CD4-positive, alpha-beta T cell treated with Interleukin-1 beta for 1 hour (primary cell): ENCODE measurements at places on chromosomes 4 and X.

DNA sequence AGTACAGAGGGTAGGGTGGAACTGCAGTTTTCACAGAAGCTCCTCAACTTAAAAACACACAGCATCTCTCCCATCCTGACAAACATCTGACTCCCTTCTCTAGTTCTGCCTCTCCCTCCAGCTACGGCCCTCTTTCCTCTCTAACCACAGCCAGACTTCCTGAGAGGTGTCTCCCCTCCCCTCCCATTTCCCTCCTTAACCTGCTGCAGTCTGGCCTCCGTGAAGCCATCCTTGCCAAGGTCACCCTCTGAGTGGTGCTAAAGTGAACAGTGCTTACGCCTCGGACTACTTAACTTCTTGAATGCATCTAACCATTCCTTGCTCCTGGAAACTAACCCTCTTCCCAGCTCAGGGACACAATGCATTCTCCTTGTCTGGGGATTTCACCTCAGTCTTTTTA, 53.3 kb downstream of the RTL5 start:
- no peak for DNase-seq

GRCh38 chrX:133444952-133445831, 29.9 kb upstream of the GPC4 start:
- no peak for DNase-seq

- DNase-seq, result no peak
Observed at GRCh38 chr4:41303372-41304118, 46.8 kb downstream of the UCHL1 start.

DNA sequence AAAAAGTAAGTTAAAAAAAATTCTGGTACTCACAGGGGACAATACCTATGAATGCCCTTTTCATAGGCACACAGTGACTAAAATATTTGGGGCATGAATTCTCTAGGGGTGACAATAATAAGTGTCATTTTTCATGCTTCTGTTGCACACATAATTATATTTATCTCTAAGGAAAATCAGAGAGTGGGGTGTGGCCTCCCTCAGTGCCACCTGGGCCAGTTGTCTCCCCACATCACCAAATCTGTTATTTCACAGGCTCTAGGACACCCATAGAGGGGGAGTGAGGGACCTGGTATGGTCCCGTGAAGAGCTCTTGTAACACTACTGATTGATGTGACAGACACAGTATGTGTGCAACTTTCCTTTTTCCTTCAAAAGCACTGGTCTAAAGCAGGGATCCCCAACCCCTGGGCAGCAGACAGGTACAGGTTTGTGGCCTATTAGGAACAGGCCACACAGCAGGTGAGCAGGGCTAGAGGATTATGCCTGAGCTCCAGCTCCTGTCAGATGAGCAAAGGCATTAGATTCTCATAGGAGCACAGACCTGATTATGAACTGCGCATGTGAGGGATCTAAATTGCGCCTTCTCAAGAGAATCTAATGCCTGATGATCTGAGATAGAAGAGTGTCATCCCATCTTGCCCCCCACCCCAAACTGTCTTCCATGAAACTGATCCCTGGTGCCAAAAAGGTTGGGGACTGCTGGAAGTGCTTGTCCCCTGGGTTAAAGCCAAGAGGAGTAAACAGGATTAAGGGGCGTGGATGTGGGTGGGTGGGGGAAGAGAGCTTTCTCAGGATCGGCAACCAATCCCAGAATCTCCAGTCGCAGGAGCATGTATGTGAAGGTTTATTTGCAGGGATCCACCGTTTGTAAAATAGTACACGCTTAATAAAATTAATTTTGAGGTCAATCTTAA, 856 bp downstream of the SLC9B1 start:
- DNase-seq, result no peak

DNA sequence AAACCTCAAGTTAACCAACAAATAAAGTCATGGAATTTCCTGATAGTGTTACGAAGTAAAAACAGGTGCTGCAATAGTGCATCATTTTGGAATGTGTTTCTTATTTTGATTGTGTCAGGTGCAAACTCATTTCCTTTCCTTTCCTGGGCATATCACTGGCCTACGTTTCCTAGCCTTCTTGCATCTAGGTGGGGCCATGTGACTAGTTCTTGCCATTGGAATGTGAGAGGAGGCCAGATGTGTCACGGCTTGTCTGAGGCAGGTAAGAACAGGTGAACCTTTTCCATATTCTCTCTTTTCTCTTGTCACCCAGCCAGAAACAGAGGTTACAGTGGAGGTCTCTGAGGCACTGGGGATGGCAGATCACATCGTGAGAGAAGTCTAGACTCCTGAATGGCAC, 868.0 kb downstream of the RPA4 start:
- no peak for DNase-seq
